ENCODE measurements at places on chromosomes 2 and 18. TPM values are rescaled to one million over a fixed set of nuclear protein-coding genes. Genes with fewer than 3 reads are reported as not detected.

GRCh38 chr2:33560017-33560416 is 39.1 kb downstream of the FAM98A start:
- no peak overlapping the region for H3K4me3 ChIP-seq
- H3K27ac ChIP-seq = peak overlapping the region; percentile 38
- DNase-seq = no peak

Gene ZC3H6
- 8.2 TPM for total RNA-seq

Gene NPPC
- total RNA-seq = not detected

DNA sequence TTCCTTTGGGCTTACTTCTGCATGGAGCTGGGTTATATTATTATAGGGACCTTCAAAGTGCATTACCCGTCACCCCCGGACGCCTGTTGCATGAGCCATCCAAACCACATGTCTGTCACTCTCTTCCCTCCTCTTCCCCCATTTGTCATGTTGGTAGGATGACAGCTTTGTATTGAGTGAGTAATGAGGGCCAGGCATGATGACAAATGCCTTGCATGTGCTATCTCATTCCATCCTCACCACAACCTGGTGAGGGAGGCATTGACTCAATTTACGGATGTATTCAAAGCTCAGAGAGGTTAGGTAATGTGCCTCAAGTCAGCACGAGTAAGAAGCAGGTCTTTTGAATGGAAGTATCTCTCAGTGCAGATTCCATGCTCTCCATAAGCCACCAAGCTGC is 510.5 kb upstream of the TNP1 start:
- no peak overlapping the region for H3K4me3 ChIP-seq
- H3K27ac ChIP-seq = no peak overlapping the region
- peaks cover 8% of the 10 kb centered on the region for H3K4me1 ChIP-seq
- no peaks in the 10 kb centered on the region for H3K27me3 ChIP-seq

DNA sequence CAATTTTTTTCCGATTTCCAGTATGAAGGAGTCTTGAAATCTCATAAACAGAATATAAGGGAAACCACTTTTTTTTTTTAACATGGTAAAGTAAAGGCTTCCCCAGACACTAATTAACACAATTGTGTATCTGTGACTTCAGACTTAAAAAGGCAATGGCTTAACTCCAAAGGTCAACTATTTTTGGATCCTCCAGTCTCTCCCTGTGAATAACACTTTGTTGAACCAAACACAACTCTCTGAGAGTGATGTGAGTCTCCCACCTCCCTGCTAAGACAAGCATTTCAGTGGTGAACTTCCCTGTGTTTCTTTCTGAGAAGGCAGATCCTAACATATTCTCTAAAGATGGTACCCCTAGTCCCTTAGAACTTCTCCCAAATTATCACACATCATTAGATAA is 219.6 kb upstream of the RBBP8 start:
- no peak overlapping the region for H3K4me3 ChIP-seq
- H3K4me1 ChIP-seq = peaks cover 15% of the 10 kb centered on the region
- no peaks in the 10 kb centered on the region for H3K27me3 ChIP-seq
- no peaks in the 10 kb centered on the region for H3K36me3 ChIP-seq
- no peak for DNase-seq

DNA sequence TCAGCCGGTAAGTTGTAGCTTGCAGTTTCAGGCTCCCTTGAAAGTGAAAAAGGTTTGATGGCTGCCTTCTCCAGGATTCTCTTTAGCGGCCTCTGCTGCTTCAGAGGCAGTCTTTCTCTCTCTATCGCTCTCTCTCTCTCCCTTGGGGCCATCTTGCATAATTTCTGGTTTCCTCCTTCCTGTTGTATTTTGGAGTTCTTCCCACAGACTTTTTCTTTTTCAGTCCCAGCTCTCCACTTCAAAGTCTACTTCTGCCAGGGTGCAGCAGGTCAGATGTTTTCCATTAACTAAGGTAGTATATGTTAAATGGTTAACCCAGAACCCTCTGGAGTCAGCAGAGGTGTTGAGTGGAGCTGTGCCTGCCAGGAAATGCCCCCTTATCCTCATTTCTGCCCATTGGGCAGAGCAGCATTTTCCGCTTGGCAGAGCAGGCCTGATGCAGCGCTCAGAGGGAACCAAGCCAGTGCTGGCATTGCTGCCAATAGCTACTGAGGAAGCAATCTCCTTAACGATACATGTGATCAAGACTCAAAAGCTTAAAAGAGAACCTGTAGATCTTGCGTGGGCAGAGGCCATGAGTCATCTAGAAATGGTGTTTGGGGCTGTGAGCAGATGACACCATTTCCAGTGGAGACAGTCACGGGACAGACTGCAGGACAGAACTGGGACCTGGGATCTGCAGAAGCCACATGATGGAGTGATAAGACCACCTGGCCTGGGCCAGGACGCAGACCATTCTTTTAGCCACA is 20.8 kb downstream of the DBI start:
- no peaks in the 10 kb centered on the region for H3K27me3 ChIP-seq
- peak; percentile 15 for DNase-seq
- peaks cover 19% of the 10 kb centered on the region for H3K4me1 ChIP-seq
- no peaks in the 10 kb centered on the region for H3K36me3 ChIP-seq
- H3K4me3 ChIP-seq = no peak overlapping the region

DNA sequence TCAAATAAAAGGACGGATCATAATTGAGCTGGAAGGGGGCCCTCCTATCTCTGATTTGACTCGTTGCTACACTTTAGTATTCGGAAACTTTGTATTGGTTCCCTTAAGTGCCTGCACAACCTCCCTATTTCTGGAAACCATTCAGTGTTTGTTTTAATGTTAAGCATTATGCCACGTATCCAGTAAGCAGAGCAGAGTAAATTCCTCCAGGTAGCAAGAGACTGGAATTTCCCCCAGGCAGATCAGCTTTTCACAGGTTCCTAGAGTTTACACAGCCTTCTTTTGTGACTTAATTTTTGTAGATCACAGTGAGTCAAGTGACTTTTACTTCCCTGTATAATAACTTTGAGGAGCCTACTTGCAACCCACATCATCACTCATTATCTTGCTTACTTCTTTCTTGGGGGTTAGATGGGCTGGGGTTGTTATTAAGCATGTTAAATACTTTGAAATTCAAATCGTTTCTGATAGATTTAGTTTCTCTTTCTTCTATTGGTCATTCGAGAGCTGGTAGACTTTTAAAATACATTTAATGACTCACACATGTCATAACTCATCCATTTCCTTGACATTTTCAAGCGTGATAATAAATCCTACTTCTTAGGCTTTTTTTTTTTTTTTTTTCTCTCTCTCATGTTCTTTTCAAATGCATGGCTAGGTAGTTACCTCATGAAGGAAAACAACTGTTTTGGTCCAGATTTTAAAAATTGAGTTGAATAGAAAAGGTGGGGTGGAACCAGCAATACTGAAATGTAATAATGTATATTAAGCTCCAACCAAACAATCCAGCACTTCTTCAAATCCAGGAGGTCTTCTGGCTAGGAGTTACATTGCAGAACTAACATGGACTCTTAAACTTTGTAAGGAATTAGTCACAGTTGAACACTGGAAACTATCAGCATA is 219.3 kb downstream of the NEDD4L start:
- H3K4me1 ChIP-seq = peaks cover 84% of the 10 kb centered on the region
- no peaks in the 10 kb centered on the region for H3K27me3 ChIP-seq
- peak overlapping the region; percentile 37 for H3K4me3 ChIP-seq
- peak overlapping the region; percentile 70 for H3K27ac ChIP-seq
- no peaks in the 10 kb centered on the region for H3K36me3 ChIP-seq
- no peak for DNase-seq

Gene GRP
- total RNA-seq = not detected

Gene BOLA3
- 59.9 TPM for total RNA-seq
